ENCODE measurements at places on chromosomes 6 and 20. TPM values are rescaled to one million over a fixed set of nuclear protein-coding genes. Genes with fewer than 3 reads are reported as not detected.

The SUN5 gene
- not detected for total RNA-seq

The BHLHE23 gene
- total RNA-seq = not detected

The HLA-DQB2 gene
- total RNA-seq = not detected

The ISM1 gene
- 0.93 TPM for total RNA-seq

The SCUBE3 gene
- total RNA-seq = 0.81 TPM

The CD93 gene
- not detected for total RNA-seq

The SPO11 gene
- not detected for total RNA-seq

- DNase-seq = no peak
Observed at GRCh38 chr6:159400826-159401225, 231.6 kb downstream of the FNDC1 start.

- DNase-seq = no peak
Observed at GRCh38 chr20:37762716-37763485, 69.1 kb downstream of the CTNNBL1 start.

DNA sequence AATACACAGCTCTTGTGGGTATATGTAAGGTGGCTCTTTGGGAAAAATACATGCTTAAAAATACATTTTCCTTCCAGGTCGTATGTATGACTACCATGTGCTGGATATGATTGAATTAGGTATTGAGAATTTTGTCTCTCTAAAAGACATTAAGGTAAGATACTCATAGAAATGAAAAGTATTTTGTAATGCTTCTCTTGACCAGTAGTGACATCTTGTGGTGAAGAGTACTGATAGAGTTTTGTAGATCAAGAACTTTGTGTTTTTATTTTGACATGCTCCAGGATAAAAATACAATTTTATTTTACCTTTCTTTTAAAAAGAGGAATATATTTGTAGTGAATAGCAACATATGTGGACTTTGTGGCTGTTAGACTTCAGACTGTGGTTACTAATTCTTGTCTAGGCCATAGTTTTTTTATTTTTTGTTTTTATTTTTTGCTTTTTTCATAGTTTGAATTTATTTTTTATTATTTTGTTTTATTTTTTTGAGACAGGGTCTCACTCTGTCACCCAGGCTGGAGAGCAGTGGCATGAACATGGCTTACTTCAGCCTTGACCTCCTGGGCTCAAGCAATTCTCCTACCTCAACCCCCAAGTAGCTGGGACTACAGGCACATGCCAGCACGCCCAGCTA is 17.9 kb downstream of the RPF2 start:
- DNase-seq = no peak

GRCh38 chr6:143504369-143504768 is 7.2 kb downstream of the FUCA2 start:
- DNase-seq = no peak

- no peak for DNase-seq
Observed at GRCh38 chr6:167306401-167306998, 15.4 kb downstream of the UNC93A start.

GRCh38 chr6:135880066-135880972 is 28.8 kb downstream of the PDE7B start:
- no peak for DNase-seq

GRCh38 chr6:13216236-13217014 is 111.9 kb downstream of the TBC1D7 start:
- no peak for DNase-seq

DNA sequence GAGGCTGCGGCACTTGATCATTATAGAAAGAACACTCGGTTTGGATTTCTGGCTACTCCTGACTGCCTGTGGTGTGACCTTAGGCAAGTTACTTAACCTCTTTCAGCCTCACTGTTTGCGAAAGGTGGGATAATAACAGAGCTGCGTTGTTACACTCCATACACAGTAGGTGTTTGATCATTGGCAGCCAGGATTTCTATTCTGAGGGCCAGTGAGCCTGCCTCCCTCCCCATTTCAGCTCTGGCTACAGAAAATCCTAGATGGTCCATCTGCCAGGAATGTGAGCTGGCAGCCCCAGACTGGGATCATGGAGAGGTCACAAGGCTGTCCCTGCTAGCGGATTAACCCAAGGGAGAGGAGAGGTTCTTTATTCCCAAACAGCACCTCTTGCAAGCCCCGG is 2.7 kb downstream of the KCNB1 start:
- DNase-seq = peak; percentile 42
